GM23338 (cell line): ENCODE measurements at places on chromosomes 2 and 18. TPM values are rescaled to one million over a fixed set of nuclear protein-coding genes. Genes with fewer than 3 reads are reported as not detected.

GPR55 gene
- not detected in 2 replicates for polyA plus RNA-seq

OTOS gene
- polyA plus RNA-seq: 0.40 TPM in 1 of 2 replicates, not detected in the other

CRYBA2 gene
- polyA plus RNA-seq: not detected in 2 replicates

MOGAT1 gene
- 0.63 and 0.86 TPM in 2 replicates for polyA plus RNA-seq

KCNG2 gene
- polyA plus RNA-seq: 0.13 TPM in 1 of 2 replicates, not detected in the other

TCF23 gene
- 0.03 TPM in 1 of 2 replicates, not detected in the other for polyA plus RNA-seq

DNA sequence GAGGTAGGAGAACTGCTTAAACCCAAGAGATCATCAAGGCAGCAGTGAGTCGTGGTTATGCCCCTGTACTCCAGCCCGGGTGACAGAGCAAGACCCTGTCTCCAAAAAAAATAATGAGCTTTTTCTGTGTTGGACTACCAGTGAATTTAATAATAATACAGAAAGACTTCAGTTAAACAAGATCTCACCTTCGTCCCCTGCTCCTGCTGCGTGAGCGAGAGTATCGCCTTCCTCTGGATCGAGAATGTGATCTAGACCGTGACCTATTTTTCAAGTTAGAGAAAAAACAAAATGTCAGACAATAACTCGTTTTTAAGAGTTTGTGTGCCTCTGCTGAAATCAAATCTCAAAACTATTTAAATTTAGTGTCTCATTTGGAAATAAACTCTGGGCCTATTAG, 2.8 kb downstream of the SRSF7 start:
- no peak for DNase-seq

GRCh38 chr2:177530561-177530960, 138.0 kb downstream of the AGPS start:
- no peak for DNase-seq

GRCh38 chr2:201546576-201546975, 95.0 kb downstream of the STRADB start:
- no peak for DNase-seq

DNA sequence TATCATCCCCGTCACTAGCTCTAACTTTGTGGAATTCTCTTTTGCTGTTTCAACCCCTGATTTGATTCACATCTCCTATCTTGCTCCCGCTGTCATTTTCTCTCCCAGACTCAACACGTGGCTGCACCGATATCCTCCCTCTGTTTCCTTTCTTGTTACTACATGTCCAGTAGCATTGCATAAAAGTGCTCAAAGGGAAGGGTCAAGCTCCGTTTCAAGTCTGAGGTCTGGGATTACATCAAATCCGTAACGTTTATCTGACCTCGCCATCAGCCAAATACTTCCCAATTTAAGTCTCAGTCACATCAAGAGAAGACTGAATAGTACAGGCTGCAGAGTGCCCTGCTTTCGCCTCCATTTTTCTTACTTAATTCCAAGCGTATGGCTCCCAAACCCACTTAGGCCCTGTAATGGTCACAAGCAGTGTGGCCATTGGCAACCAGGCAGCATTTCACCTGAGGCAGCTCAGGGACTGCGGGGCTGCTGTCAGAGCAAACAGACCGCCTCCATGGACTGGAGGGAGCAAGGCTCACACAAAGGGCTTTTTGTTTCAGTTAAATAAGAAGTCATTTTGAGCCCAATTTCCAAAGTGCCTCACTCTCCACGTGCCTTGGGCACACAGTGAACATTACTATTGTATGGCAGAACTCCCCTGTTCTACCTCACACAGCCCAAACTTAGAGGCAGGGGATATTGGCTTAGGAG, 217.8 kb downstream of the BCL11A start:
- no peak for DNase-seq

DNA sequence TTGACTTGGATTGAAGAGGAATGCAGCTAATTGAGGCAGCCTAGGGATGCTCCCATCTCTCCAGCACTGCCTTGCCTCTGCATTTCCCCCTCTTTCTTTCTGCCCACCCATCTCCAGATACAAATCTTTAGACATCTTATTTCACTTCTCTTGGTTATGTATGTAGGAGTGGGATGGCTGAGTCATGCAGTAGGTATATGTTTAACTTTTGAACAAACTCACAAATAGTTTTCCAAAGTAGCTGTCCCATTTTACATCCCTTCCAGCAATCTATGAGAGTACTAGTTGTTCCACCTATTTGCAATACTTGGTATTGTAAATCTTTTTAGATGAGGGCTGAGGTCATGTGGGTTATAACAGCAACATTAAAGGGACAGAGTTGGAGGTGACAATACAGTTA, 329.9 kb downstream of the DYSF start:
- no peak for DNase-seq

DNA sequence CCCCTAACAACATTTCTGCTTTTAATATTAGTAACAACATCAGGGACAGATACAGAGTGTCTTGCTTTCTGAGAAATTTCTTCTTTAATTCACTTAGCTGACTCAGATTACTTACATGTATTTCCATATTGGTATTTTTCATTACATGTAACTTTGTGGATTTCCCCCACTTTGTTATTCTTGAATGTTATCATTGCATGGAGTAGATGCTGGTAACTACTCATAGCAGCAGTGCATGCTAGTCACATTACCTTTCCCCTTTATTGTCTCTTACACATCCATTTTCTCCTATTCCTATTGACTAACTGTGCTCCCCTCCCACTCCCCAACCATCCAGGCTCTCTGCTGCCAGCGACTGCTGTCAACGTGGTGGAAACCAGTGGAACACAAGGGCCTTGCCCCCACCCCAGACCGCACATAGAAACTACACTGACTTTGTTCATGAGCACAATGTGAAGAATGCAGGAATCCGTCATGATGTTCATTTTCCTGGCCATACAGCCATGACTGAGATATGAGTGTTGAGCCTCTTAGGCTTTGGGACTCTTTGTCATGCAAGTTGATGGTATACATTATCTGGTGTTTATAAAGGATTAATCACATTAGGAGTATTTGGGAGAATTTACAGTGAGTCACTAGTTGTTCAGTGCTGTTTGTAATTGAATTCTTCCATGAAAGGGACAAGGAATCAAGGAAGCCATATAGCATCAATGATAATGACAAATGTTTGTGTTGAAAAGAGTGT, 91.0 kb downstream of the EPB41L5 start:
- DNase-seq: no peak

DNA sequence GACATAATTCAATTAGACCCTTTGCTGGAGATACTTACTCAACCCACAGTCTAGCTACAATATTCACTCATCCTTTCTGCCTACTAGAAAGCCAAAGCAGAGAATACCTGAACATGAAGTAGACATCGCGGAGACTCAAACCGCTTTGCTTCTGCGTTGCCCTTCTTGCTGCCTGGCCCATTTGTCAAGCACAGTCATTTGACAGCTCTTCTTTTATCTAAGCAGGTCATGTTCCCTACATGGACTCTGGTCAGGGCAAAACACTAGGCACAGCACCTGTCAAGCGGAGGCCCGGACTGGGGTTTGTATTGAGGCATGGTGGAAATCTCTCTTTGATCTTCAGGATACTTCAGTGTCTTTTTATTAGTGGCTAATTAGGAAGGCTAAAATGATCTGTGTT, 89.7 kb downstream of the FARSB start:
- no peak for DNase-seq

GRCh38 chr2:232438951-232439757, 16.8 kb upstream of the ALPI start:
- no peak for DNase-seq

DNA sequence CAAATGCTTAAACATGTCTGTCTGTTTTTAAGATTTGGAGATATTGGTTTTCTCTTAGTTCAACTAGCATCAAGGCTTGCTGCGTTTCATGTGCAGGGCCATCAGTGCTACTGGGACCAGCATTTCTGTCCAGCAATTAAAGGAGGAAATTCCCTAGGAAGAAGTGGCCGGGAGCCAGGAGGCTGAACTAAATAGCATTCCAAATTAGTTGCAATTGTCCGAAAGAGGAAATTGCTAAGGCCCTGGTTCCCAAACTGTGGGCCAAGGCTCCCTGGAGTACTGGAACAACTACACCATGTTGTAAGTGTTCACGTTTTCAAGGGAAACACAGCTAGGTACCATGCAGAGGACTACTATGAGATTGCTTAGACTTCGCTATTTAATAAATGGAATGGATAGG, 257.9 kb downstream of the PTPRM start:
- DNase-seq: no peak

DNA sequence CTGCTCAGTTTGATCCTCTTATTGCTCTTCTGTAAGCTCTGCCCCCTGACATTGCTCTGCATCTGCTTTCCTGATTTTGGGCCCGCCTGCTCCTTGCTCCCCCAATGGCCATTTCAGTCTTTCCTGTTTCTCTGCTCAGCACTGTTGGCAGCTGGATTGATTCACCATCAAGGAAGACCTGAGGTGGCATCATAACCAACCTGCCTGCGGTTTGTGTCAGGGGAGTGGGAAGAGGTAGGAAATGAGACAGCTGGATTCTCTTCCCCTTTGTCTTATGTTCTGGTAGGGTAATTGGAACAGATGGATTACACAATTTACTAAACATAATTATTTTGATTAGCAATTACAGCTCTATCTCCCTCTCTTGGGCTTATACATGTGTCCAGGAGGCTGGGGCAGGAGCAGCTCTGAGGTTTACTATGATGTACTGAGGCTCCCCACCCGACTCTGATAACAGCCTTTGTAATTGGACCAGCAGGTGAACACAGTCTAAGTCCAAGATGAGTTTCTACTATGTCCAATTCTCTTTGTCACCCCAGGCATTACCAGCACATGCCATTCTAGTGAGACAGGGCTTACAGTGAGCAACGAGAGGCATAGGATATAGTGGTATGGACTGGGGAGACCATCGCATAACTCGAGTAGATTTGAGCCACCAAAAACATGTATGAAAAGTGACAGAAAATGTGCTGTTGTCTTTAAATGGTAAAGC, 151.8 kb upstream of the MMADHC start:
- DNase-seq: no peak

- no peak for DNase-seq
These were observed 329.9 kb upstream of the RAB12 start for GRCh38 chr18:8279346-8279745.

- no peak for DNase-seq
These were observed 8.3 kb downstream of the KCNG2 start for GRCh38 chr18:79805926-79806487.

- no peak for DNase-seq
These were observed 72.2 kb downstream of the MAP2 start for GRCh38 chr2:209495855-209496585.

DNA sequence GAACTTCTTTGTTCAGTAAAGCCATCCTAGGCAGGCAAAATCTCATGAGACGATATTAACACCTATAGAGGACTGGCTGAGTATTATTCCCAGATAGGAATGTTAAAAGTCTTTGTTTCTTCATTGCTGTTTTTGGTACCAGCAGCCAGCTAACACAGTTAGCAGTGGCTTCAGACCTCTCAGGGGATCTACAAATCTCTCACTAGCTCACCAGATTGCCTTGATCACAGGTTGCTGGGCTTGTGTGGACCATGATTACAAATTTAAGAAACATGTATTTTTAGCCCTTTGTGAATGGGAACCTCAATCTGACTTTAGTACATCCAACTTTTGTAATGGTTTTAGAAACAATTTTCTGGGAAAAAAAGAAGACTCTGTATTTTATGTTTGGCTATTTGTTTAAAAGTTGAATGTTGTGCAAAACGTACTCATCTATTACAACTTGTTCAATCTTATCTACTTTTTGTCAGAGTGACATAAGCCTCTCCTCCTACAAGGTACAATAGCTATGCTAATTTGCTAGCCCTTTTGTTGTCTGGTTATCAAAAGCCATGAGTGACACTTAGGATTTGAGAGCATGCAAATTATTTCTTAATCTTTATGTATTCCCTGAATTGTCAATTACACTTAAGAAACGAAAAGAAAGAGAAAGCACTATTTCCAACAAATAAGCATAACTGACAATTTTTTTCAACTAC, 693.1 kb downstream of the ERBB4 start:
- no peak for DNase-seq

GRCh38 chr2:9777081-9777480, 66.2 kb upstream of the TAF1B start:
- no peak for DNase-seq

- no peak for DNase-seq
These were observed 128.8 kb upstream of the DLX2 start for GRCh38 chr2:172231508-172231907.

DNA sequence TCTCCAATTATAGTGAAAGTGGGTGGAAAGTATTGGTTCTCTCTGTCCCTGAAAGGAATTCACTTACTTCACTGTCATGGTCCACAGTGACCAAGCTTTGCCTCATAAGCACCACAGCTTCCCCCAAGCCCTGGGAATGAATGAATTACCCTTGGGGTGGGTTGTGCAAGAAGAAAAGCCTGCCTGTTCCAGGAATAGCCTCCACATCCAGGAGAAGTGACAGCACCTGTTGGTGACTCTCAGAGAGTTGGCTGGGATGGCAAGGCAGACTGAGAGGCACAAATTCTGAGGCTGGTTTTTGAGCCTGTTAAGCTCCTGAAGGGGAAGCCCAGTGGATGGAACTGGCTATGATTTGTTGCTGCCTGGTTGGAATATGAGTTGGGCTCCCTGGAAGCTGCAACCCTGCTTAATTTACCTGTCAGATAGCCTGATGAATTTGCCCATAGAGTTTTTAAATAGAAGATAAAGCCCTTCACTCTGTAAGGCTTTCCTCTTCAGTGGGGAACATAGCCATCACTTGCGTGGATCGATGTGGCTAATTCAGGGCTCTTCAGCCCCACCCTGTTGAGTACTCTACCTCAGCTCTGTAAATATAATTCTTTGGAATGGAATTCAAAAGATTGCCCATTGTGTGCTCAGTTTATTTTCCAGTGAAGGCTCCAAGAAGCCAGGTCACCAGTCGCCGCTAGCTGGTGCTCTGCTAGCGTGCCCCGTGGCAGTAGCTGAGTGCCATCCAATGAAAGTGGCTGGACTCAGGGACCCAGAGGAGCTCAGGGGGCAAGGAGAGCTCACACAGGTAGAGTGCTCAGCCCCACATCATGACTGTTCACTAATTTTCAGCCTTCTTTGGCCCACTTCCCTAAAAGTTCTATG, 479.3 kb downstream of the IRS1 start:
- no peak for DNase-seq

DNA sequence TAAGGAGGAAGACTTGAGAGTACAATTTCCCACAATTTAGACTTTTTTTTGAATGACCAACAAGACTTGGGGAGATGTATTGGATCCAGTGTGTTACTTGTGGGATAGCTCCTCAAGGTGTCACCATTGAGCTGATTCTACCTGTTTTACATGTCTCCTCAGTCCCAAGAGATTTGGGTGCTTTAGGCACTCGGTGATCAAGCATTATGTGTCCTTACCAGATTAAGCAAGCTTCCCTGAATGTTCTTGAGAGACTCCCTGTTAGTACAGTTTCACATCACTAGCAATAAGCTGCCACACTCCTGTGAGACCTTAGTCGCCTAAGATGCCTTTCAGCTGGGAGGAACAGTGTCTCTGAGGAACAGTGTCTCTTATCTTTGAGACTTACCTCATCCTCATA, 384.3 kb upstream of the SYT4 start:
- peak; percentile 77 for DNase-seq

GRCh38 chr2:123546353-123546752, 478.7 kb upstream of the CNTNAP5 start:
- DNase-seq: no peak
